ENCODE measurements at places on chromosomes 13 and 19.

GRCh38 chr19:44767295-44768180 is 10.2 kb upstream of the CBLC start:
- no peak for DNase-seq

- DNase-seq = no peak
These were observed 36.1 kb downstream of the HTR2A start for GRCh38 chr13:46860722-46861121.

DNA sequence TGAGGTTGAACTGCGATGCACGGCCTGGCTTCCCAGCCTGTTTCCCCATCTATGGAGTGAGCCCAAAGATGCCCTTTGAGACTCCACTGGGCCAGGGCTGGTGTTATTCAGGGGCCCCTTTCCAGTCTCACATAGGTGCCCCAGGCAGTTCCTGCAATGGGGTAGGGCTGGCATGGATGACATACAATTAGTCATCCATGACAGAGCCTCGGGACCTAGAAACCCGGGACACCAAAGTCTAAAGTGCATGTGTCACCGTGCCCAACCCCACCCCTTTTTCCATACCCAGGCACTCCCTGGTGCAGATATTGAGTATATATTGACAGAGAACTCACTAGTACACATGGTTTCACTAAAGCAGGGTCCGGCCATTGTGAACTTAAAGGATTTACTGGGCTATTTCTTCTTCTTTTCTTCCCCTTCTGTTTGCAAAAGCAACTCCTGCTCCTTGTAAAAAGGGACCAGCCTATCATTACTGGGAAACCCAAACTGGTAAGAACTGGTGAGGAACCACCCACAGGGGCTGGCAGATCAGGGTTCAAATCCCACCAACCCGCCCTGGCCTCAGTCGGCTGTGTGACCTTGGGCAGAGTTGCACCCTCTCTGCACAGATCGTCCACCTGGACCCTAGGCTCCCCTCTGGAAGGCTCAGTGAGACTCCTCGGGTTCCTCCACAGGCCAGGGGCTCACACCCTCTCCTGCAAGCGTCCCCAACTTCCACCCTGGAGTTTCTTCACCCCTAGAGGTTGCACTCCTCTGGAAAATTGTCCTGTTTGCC is 2.7 kb downstream of the B3GNT3 start:
- no peak for DNase-seq

- no peak for DNase-seq
These were observed 127.5 kb downstream of the LIG4 start for GRCh38 chr13:108087810-108088209.

- DNase-seq = no peak
These were observed 409.3 kb downstream of the DIAPH3 start for GRCh38 chr13:59754411-59754810.

DNA sequence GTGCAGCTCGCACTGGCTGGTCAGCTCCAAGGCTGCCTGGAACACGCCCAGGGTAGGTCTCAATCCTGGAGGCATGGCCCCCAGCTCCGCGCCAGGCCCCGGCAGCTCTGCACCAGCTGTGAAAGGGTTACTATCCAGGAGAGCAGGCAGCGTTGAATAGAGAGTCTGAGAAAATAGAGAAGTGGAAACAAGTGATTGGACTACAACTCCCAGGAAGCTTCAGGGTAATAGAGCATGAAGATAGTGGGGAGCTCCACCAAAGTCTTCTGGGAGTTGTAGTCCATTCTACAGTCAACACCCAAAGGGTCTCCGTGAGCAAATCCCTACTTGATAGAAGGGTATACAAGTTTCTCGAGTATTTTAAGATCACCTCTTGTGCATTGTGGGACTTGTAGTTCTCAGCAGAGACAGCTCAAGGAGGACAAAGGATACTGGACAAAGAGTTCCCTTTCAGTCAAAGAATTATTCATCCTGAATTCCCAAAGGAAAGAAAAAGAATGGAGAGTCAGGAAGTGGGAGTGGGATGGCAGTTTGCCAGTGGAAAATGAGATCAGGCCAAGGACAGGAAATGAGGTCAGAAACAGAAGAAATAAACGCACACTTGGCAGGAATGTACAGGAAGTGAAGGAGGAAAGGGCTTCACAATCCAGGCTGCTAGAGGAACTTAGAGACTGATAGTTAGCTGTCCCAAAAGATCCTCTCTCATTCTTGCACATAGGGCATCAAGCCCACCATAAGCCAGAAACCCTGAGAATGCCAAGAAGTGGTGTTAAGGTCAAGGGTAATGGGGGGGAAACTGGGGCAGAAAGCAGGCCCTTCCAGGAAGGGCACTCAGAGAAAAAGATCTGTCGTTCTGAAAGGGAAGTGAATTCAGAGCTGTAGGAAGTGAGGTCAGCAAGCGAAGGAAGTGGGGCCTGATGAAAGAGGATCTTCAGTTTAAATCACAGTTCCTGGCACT is 5.5 kb upstream of the MAMSTR start:
- DNase-seq = peak; percentile 98

Data from foreskin melanocyte (primary cell).